ENCODE measurements at places on chromosomes 5 and 9.

- DNase-seq, result no peak
These were observed 24.2 kb downstream of the XRCC4 start for GRCh38 chr5:83101514-83101913.

DNA sequence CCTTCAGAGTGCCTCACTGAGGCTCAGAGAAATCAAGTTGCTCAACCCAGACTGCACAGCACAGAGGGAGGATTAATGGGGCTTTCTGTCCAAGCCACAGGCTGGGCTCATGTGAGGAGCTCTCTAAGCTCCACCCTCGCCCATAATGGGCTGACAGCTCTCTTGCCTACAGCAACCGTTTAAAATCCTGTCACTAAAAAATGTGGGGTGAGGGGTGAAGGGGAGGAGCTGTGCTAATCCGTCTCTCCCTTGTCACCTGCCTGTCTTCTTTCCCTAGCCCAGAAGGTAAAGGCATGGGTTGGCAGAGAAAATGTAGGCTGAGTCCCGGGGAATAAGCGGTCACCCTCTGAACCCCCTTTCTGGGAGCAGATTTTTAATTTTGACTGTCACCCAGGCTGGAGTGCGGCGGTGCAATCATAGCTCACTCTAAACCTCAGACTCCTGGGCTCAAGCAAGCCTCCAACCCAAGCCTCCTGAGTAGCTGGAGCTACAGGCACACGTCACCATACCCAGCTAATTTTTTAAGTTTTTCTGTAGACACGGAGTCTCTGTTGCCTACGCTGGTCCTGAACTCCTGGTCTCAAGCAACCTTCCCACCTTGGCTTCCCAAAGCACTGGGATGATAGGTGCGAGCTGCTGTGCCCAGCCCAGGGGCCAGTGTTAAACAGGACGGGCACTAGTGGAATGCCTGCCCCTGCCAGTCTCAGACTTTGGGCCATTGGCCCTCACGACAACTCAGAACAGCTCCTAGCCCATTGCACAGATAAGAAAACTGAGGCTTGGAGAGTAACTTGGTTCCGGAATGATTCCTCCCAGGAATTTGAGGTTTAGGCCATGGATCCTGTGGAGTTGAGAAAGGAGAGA, 89.5 kb downstream of the LMX1B start:
- DNase-seq, result no peak

DNA sequence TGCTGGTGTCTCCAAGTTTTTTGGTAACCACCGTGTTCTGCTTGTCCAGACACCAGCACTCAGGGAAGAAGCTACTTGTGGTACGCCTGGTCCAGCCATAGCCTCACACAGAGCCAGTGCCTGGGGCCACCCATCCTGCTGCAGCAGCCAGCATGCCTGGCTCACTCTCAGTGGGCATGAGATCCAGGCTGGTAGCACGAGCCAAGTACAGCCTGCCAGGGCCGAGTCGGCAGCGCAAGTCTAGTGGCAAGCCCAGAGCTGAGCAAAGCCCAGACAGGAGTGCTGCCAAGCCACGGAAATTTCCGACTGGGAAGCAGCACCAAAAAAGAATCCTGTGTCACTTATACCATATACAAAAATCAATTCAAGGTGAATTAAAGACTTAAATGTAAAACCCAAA, 36.3 kb upstream of the FBXL17 start:
- DNase-seq, result no peak

DNA sequence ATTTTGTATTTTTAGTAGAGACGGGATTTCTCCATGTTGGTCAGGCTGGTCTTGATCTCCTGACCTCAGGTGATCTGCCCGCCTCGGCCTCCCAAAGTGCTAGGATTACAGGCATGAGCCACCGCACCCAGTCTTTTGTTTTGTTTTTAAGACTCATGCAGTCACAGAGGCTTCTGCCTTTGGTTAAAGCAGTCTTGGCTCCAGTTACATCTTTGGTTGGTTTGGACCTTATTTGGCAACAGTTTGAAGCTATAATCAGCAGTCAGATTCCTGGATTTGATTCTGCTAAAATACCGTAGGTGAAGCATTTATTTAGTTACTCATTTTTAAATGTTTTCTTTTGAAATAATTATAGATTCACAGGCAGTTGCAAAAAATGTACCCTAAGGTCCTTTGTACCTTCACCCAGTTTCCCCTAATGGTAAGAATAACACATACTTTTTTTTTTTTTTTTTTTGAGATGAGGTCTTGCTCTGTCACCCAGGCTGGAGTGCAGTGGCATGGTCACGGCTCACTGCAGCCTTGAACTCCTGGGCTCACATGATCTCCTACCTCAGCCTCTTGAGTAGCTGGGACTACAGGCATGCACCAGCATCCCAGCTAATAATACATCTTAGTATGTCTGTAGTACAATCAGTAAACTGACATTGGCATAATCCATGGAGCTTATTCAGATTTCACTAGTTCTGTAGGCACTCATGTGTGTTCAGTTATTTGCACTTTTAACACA, 15.7 kb downstream of the USP20 start:
- no peak for DNase-seq

- DNase-seq, result no peak
These were observed 215.1 kb upstream of the ZNF608 start for GRCh38 chr5:124961521-124961920.

DNA sequence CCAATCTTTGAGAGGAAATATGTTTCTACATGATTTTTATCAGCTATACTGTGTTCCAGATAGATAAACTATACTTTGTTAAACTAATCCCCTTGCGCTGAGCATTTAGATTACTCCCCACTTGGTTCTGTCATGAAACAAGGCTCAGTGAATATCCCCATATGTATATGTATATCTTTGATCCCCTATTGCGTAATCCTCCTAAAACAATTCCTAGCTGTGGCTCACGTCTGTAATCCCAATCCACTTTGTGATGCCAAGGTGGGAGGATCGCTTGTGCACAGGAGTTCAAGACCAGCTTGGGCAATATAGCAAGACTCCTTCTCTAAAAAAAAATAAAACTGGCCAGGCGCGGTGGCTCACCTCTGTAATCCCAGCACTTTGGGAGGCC, 2.7 kb downstream of the PHYHD1 start:
- no peak for DNase-seq

DNA sequence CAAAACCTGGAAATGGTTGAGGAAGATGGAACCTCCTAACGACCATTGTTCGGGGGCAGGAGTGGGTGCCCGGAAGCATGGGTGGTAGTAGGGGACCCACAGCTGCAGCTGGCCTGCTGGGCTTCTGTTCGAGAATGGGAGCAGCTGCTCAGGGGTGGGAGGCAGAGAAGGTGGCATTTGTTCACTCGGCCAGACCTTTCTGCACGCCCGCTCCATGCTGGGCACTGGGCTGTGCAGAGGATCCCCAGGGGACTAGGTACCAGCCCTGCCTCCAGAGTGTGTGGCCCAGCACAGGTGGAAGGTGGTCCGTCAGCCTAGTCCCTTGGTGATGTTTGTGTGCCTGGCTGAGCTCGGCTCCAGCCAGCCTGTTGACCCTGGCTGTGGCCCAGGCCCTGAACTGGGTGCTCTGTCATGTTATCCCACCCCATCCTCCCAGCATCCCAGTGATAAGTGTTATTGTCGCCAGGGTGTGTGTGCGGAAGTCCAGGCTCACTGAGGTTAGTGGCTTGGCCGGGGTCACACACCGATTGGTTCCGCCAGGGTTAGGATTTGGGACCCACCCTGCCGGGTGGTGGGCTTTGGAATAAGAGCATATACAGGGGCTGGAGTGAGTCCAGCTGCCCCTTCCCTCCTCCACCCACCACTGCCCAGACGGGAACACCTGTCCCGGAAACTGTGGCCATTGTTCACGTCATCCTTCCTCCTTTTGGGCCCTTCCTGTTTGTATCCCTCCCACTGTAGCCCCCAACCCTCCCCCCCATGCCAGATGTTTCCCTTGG, 4.8 kb downstream of the N4BP3 start:
- peak; percentile 48 for DNase-seq

GRCh38 chr5:82375488-82376244, 97.5 kb upstream of the RPS23 start:
- peak; percentile 11 for DNase-seq

- DNase-seq, result no peak
These were observed 245.8 kb upstream of the GAS1 start for GRCh38 chr9:87193151-87193550.

DNA sequence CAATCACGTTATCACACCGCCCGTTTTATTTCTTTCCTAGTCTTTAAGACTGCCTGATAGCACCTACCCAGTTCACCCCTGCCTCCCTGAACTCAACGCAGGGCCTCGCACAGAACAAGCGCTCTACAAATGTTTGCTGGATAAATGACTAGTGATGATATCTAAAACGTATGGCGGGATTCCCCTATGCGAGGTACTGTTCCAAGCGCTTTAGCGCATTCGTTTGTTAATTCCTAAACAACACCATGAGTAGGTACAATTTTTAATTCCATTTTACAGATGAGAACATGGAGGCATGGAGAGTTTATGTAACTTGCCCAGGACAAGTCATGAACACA, 6.6 kb downstream of the POU4F3 start:
- no peak for DNase-seq

- no peak for DNase-seq
These were observed at the start of gene ASS1 for GRCh38 chr9:130444565-130445221. ASS1 (plus strand) TSS chr9:130444961; CDS start chr9:130452229, 7,268 bp downstream.

- no peak for DNase-seq
These were observed 14.7 kb downstream of the LHX3 start for GRCh38 chr9:136190237-136190601.

GRCh38 chr5:141369994-141370848, at the start of gene PCDHGB3:
PCDHGB3 (plus strand) TSS chr5:141370242; CDS start chr5:141370395, 153 bp downstream.
- DNase-seq, result peak; percentile 83

- peak; percentile 47 for DNase-seq
These were observed 597 bp upstream of the TMEM250 start for GRCh38 chr9:136119061-136119882.

DNA sequence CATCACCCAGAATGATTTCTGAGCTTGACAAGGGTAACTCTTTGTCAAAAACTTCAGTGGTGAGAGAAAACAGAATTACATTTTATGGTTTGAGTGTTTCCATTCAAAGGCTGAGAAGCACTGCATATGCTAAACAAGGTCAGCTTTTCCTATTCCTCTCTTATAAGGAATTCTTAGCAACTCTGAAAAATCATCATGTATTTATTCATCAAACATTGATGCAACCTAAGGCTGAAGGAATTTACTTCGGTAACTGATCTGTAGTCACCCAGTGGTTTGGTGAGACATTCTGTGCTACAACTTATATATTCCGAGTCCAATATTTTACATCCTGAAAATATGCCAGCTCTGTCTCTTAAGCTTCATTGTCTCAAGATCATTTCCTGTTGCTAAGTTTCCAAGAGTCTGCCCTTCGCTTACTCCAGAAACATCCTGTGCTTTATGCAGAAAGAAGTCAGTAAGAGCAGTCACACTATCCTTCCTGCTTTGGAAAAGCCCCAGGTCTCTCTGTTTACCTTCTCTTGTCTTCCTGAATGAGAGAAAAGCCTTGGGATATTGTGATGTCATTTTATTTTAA, 176.6 kb upstream of the TBCA start:
- DNase-seq, result no peak

DNA sequence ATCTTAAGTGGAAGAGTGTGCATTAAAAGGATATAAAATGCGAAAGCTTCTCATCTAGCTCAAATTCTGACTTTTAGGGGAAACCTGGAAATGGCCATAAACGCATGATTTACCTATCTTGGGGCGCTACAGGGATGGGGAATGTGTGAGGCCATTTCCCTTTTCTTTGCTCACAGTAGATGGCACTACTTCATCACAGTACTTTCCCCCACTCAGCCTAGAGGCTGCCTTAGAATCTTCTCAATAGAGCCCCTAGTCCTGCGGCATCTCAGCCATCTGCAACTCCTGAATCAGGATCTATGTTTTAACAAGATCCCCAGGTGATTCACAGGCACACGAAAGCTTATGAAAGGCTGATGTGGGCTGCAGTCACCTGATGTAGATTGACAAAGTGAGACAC, 110.8 kb downstream of the LHFPL2 start:
- DNase-seq, result peak; percentile 52

DNA sequence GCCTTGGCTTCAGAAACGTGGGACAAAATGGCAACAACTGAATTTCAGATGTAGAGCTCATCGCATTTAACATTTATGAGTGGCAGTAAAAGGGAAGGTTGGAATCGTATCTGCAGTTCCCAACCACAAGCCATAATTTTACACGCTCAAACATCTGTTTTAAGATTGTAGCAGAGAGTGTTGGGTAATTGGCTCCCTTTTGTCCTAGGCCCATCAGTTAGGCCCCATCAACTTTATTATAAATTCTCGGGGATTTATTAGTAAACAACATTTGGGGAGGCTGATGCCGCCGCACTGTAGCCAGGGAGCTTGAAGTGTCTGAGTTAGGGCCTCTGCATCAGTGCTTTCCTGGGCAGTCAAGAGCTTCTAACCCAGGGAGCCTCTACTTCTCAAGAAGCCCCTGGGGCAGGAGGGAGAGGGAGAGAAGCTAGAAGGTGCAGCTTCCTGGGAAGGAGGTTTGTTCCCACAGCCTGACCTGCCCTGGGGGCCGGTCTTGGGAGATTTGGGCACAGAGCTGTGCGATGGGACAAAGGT, 66.2 kb downstream of the HSPA4 start:
- DNase-seq, result no peak

DNA sequence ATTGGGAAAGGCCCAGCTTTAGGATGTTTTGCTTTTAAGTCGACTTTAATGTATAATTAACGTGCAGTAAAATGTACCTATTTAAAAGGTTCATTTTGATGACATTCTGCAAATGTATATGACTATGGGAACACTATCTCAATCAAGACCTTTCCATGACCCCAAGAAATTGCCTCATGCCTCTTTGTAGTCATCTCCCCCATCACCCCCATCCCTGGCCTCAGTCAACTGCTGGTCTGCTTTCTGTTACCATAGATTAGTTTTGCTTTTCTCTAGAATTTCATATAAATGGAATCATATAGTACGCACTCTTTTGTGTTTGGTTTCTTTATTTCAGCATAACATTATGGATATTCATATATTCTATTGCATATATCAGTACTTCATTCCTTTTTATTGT, 80.7 kb upstream of the C9orf72 start:
- no peak for DNase-seq

- DNase-seq, result no peak
These were observed 50.5 kb upstream of the CTNNAL1 start for GRCh38 chr9:109063760-109064159.

DNA sequence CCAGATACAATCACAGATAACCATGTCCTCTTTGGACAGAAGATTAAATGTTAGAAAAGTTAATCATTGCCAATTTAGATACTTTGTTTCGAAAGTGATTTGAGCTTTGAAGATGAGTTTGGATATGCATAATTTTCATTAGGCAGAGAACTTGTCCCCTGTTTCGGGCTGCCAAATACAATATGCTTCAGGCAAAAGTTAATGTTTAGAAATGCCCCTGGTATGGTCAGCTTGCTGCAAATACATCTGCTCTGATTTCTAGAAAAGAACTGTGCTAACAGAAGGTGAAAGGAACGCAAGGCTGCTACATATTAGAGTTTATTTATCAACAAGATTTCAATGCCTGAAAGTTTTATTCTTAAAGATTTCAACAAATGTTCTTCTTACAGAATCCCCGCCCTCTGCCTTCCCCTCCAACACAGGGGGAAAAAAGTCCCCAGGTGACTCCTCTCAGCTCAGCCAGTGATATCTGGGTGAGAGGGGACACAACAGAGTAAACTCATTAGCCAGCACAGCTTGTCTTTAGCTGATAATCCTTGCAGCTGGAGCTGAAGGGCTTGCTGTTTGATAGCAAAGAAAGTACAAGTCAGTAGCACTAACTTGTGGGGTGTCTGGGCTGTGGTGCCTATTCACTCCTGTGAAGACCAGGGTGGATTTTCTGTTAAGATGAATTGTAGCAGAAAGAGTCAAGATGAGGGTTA, 435.7 kb downstream of the DMAC1 start:
- DNase-seq, result no peak

All from GM12865 (cell line).